ENCODE measurements at places on chromosomes 13 and 19.

GRCh38 chr13:49020940-49021553, 45.3 kb downstream of the FNDC3A start:
- peak; percentile 34 for DNase-seq

GRCh38 chr13:75685239-75685697, 49.1 kb downstream of the LMO7 start:
- DNase-seq = peak; percentile 80

DNA sequence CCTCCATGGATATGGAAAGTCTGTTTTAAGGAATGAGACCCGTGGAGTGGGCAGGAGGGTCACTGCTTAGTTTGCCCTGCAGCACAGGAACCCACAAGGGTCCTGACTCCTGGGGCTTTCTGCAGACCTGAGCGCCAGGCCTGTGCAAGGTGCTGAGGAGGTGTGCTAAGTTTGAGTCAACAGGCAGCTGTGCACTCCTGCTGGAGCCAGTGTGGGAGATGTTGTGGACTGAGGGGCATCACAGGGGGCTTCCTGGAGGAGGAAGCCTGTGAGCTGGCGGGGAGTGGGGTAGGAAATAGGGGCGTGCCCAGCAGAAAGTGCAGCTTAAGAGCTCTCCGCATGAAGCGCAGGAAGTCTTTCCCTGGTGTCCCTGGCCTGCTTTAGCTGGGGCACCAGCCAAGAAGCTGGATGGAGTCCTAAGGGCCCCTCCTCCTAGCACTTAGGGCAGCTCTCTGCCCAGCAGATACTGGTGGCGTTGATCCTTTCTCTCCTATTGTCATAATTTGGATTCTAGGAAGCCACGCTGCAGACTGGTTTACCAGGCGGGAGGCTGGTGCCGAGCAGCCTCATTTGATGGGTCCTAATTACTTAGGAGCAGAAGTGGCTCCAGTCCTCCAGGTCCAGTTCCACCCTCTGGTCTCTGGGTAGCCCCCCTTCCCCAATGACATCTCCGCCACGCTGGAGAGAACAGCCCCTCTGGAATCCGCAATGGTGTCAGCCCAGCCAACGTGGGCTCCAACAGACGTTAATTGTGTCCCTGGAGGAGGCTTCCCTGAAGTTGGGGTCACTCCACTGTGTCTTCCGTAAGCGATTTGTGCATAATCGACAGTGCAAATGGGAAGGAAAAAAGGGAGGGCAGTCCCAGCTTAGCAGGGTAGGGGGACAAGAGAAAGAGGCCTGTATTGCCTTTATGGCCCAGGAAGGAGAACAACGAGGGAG, 309.2 kb downstream of the ZNF536 start:
- DNase-seq = no peak

DNA sequence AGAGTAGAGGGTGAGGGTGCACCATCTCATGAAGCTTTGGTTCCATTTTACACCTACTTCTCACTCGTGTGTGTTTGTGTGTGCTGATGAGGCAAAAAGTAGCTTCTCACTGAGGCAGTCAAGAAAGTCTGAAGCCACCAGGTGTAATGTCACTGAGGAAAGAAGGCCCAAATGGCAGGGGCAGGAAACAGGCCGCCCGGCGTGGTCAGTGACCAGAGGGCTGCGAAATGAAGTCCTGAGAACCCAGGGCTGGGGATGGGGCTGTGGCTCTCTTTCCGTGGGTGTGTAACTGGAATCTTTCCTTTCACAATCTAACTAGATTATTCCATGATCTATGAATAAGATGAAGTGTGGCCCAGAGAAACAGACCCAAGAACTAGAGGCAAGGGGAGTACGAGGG, 25.5 kb upstream of the TFDP1 start:
- DNase-seq = no peak

- no peak for DNase-seq
Measured at GRCh38 chr19:10920288-10920655, 8.2 kb downstream of the YIPF2 start.

DNA sequence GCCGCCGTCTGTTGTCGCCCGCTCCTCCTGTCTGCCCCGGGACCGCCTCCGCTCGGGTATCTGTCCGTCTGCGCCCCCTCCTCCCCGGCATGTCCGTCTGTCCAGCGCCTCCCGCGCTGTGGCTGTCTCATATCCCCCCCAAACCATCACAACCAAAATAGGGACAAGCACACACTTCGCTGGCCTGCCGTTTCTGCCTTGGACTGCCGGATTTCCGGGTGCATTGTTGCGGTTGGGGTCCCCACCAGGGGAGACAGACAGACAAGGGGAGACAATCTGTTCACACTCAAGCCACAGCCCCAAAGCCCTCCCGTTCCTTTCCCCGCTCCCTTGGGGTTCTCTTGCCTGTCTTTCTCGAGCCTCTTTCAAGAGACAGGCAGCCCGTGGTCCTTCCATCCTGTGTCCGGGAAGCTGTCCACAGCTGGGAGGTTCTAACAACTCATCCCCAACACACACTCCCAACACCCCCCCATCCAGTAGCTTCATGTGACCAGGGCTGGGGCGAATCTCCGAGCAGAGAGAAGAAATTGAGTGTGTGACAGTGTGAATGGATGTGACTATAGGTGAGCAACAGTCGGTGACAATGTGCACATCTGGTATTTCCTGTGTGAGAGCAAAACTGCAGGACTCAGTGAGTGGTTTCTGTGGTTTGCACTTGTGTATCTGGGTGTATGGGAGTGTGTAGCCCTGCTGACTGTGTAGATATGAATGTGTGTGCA, 16.5 kb upstream of the FOSB start:
- DNase-seq = peak; percentile 58

DNA sequence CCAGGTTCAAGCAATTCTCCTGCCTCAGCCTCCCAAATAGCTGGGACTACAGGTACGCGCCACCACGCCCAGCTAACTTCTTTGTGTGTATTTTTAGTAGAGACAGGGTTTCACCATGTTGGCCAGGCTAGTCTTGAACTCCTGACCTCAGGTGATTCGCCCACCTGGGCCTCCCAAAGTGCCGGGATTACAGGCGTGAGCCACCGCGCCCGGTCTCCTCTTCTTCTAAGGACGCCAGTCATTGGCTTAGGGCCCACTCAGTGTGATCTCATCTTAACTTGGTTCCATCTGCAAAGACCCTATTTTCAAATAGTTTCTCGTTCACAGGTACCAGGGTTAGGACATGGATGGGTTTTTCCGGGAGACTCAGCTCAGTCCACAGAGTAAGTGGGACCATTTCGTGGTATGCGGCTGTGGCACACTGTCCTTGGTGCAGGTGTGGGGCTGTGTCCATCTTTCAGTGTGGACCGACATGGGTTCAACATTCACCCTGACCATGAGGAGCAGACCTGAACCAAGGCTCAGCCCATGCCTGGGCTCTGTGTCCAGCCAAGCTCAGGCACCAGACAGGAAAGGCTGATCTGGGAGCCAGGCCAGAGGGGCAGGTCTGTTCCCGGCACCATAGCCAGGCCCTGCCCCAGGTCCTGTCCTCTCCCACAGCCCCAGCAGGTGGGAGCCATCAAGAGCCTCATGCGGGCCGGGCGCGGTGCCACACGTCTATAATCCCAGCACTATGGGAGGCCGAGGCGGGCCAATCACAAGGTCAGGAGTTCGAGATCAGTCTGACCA, 2.8 kb upstream of the MKNK2 start:
- peak; percentile 74 for DNase-seq

GRCh38 chr13:86681223-86681622, 882.0 kb upstream of the SLITRK6 start:
- DNase-seq = no peak

DNA sequence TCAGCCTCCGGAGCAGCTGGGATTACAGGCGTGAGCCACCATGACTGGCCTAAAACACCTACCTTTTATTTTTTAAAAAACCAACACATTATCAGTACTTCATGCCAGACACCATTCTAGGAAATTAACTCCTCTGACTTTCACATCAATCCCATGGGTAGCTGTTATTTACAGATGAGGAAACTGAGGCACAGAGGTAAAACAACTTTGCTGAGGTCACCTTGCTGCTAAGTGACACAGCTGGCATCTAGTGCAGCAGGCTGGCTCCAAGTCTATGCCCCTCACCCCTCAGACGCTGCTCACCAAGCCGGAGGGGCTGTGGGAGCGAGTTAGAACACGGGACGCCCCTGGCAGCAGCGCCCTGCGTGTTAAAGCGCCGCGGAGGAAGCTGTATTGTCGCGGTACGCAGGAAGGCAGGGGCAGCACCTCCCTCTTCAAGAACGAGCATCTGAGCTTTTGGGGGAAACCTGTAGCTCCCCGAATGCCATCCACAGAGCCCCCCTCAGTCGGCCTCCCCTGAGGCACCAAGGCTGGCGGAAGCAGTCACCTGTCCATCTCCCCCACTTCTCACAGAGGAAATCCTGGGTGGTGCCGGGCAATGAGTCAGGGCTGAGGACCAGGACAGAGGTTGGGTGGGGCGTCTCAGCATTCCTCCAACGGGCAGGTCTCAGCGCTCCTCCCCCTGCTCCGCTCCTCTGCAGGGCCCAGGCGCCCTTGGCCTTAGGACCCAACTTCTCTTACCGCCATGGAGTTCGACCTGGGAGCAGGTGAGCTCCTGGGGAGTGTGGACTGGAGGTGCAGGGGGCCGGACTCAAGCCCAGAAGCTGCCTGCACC, at the start of gene C19orf33:
Gene C19orf33, plus strand, starts transcription at position 735 of the 835 bp plus-strand sequence. Its CDS starts 11 bp downstream, at position 746.
- no peak for DNase-seq

DNA sequence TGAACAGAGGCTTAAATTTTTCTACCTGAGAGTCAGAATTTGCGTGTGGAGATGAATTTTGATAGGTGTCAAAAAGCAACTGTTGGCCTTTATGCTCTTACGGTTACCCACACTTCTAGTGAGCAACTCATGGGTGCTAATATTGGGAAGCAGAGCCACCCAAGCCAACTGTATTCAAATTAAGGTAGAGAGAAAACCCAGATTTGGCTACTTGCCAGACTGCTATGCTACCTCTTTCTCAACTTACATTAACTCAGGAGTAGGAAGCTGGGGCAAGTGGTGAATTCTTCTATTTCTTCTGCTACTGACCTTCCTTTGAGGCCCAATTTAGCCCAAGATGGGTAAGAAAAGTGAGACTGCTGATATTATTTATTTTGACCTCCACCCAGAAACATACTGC, 83.9 kb downstream of the OLFM4 start:
- no peak for DNase-seq

DNA sequence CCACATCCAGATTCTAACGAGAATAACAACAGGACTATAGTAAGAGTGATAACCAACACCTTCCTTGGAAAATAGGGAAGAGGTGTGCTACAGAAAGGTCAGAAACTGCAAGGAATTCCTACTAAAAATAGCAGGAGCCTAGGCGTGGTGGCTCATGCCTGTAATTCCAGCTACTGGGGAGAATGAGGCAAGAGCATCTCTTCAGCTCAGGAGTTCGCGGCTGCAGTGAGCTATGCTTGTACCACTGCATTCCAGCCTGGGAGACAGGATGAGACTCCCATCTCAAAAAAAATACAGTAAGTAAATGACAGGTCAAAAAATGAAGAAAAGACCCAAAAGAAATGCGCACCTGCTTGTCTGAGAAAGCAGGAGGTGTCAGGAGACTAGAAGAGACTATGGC, 101.5 kb upstream of the TSHZ3 start:
- DNase-seq = no peak

DNA sequence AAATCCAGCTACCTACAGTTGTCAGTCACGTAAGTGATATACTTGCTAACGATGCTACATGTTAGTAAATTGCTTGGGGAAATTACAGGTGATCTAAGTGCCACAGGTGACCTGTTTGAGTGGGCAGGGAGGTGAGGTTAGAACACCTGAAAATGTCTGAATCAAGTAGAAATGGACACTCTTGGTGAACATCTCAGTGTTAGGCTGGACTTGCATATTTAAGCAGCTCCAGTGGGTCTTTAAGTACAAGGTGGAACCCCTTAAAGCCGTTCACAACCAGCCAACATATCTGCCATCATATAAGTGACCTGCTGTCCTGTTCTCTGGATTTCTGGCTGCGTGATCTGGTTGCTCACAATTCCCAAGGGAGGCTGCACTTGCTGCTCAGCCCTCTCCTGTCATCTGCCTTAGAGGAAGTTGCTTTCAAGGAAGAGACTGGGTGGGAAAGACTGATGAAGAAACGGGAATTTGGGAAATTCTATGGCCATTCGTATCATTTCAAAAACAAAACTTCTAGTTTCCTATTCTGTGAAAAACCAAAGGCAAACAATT, 244.0 kb downstream of the DCLK1 start:
- no peak for DNase-seq

DNA sequence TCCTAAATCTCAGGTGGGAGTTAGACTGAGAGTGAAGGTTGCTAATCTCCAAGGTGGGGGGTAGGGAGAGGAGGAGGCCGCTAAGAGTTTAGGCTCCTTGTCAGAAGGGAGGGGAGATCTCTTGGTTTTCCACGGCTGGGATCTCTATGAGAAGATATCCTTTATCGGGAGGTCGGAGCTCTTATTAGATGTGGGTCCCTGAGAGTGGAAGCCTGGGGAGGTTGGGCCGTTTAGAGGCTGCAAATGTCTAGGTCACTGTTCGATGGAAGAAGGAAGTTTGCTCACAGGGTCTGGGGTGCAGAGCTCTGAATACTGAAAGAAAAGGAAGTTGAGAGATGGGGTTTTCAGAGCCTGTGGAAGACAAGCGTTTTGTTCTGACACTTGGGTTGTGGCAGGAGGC, 3.8 kb downstream of the MYADM start:
- DNase-seq = no peak

DNA sequence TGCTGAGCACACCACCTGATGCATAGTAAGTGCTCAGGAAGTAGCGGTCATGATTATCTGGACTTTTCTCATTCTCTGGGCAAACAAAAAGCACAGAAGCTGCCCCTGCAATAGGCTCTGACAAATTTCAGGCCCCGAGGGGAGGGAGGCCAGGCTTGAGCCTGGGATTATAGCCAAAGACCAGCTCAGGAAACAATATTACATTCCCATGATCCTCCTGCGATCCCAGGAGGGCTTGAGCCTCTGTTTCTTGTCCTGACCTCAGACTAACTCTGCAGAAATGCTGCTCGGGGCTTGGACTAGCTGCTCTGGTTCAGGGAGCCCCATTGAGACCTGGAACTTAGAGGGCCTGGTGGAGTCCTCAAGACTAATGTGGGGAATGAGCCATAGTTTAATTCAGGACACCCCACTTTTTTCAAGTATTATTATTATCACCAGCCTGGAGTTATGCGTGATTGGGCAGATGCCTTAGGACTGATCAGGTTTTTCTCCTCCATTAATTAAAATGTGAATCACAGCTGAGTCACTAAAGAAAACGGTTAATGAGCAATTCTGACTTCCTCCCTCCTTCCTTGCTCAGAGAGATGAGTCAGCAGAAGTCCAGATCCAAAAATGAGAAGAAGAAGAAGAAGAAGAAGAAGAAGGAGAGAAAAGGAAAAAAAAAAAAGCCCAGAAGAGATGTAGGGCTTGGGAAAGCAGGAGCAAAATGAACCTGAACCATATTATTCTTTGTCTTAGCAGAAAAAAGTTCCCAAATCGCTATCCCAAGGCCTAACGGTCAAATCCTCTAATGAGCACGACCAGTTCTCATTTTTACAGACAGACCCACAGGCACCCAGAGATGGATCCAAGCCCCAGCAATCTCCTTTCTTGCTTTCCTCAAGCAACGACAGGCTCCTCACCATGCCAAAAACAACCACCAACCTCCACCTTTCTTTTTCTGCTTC, 107.2 kb downstream of the CACNA1A start:
- peak; percentile 95 for DNase-seq

Measured in fibroblast of the aortic adventitia (primary cell).